Stimulated activated CD4-positive, alpha-beta T cell treated with anti-CD3 and anti-CD28 coated beads, Interleukin-12 subunit alpha, Interleukin-12 subunit beta, amount 100 ng/mL, for 4 hours (primary cell): ENCODE measurements at places on chromosomes 12 and 14.

- no peak for DNase-seq
Measured at GRCh38 chr12:52521568-52522266, 1.5 kb upstream of the KRT5 start.

DNA sequence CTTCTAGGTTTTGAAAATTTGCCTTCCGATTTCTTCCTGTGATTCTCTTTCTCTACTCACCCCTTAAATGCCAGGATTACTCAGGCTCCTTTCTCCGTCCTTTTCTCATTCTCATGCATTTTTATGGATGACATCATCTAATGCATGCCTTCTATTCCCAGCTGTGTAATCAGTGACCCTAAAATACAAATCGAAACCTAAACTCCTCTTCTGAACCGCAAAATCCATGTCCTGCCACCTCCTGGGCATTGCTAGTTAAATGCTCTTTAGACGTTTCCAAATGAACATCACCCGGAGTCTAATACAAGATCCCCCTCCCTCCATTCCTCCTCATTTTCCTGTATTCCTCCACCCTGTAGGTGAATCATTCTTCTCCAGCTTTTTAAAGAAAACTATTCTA is 1703.1 kb upstream of the FLRT2 start:
- DNase-seq: no peak

GRCh38 chr12:56724701-56724971 is 463 bp downstream of the NACA start:
- DNase-seq: no peak

GRCh38 chr12:47022296-47022695 is 57.1 kb upstream of the PCED1B start:
- no peak for DNase-seq

DNA sequence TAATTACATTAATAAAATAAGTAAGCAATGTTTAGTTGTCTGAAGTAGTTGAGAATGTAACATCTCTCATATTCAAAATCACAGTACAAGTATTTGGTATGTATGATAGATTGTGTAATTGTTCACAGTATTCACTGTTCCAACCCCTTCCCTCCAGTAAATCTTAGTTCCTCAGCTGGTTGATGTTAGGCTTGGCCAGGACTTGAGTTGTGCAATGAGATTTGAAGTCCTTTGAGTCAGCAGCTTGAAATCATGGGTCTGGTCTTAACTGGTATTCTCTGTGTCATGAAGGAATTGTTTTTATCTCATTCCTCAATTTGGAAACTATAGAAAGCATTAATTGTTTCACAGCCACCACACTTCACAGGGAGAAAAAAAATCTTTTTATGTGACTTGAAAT is 477.1 kb downstream of the FSCB start:
- DNase-seq: no peak

DNA sequence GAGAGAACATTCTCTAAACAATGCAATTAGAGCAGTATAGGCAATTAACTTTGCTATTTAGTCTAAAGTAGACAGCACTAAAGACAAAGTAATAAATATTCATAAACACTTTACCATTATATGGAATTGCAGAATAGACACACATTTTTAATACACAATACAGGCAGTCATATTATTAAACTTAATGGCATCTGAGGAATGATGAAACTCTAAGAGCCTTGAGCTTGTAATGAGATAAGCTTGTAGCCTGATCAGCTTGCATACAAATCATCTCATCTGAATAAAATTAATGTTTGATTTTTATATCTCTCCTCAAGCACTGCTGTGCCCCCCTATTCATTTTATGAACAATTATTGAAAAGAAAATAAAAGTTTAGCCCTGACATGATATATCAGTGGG is 107.6 kb downstream of the MGAT4C start:
- no peak for DNase-seq

DNA sequence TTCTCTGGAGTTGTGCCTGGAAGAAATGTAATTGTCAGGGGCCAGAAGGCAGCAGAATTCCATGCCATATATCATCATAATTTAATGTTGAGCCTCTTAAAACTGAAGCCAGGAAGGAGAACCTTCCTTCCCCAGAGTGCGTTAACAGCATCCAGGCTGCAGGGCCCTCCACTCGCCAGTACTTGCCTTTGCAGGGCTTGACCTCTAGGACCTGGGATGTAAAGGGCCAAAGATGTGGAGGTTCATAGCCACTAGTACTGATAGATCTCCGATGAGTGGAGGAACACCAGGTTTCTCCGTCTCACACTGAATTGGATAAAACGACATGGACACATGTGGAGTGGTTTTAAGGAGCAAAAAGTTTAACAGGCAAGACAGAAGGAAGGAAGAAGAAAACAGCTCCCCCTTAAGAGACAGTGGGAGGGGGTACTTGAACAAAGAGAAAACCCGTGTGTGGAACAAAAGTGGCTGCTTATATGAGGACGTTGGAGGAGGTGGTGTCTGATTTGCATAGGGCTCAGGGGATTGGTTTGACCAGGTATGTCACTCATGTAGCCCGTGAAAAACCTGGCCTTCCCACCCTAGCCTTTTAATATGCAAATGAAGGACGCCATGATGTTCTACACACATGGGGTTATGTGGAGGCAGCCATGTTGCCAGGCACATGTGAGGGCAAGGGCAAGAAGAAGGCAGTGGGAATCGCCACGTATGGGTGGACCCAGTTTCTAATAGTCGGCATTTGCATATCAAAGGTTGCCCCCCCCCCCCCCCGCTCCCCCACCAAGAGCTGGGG is 38.8 kb upstream of the WSCD2 start:
- DNase-seq: no peak

DNA sequence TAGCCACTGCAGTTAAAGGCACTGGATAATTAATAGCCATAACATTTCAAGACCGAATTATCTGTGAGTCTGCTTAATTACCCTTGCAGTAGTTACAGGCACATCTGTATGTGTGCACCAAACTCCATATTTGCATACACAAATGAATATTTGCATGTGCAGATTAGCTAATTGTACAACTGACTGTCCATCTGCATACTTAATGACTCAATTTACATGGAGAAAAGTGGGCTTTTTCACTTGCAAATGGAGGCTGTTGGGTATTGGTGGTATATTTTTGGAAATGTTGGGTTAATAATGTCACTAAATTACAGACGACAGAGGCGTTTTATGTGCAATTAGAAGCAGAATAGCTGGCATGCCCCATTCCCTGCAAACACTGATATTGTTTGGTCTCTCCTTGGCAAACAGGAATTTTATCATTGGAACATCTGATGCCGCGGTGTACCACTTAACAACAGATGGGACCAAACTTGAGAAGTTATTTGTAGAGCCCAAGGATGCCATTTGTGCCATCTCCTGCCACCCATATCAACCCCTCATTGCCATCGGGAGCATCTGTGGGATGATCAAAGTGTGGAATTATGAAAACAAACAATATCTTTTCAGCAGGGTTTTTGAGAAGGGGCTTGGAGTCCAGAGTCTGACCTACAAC is 39.6 kb downstream of the CFAP251 start:
- DNase-seq: no peak

DNA sequence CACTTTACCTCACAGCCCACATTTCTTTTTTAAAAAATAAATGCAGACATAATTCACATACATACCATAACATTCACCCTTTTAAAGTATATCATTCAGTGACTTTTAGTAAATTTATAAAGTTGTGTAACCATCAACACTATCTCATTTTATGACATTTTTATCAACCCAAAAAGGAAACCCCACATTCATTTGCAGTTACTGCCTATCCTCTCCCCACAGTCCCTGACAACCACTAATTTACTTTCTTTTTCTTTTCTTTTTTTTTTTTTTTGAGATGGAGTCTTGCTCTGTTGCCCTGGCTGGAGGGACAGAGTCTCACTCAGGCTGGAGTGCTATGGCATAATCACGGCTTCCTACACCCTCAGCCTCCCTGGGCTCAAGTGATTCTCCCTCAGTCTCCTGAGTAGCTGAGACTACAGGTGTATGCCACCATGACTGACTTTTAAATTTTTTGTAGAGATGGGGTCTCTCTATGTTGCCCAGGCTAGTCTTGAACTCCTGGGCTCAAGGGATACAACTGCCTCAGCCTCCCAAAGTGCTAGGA is 1.5 kb upstream of the EP400 start:
- DNase-seq: no peak

GRCh38 chr12:27253347-27253746 is 9.3 kb downstream of the STK38L start:
- DNase-seq: no peak

GRCh38 chr12:122048151-122048550 is 26.5 kb downstream of the BCL7A start:
- DNase-seq: no peak

DNA sequence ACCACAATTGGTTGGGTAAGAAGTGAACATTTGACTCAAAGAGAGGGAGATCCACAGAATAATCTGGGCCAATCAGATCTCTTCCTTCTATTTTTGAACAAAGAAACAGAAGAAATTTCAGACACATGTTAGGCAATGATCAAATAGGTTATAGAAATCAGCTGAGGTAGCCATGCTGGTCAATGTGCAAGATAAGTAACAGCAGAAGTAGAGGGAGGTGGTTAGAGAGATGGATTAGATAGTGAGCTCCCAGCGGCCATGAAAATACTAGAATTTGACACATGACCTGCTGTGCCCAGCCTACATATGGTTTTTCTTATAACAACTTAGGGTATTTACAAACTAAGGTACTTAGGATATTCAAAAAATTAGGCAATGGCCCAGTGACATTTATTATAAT is 230.9 kb upstream of the ARID2 start:
- no peak for DNase-seq

DNA sequence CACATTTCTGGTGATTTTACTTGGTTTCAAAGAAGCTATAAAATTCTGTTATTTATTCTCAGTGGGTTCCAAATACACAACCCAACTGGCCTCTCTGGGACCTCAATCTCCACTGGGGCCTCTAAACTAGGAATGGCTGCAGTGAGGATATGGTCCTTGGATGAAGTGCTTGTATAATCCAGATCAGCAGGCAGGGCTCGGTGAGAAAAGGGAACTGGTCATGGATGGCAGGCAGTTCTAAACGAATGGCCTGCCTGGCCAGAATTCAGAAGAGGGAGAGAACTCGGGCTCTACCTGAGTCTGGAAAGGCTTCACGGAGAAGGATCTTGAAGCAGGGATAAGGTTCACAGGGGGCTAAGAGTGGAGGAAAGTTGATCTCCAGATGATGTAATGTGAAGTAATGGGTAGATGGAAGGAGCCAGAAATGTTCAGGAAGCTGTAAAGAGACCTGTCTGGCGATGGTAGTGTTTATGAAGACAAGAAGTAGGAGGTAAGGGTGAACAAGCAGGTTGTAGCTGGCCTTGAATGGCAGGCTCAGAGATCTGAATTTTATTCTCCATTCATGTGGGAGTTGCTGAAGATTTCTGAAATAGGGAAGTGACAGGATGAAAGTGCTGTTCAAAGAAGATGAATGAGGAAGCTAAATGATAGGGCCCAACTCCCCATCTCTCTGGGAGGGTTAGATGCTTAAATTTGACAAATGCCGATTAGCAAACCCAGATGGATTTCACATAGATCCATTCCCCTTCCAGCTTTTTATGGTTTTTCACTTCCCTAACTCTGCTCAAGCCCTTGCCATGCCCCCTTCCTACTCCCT is 31.5 kb upstream of the ANO6 start:
- no peak for DNase-seq

DNA sequence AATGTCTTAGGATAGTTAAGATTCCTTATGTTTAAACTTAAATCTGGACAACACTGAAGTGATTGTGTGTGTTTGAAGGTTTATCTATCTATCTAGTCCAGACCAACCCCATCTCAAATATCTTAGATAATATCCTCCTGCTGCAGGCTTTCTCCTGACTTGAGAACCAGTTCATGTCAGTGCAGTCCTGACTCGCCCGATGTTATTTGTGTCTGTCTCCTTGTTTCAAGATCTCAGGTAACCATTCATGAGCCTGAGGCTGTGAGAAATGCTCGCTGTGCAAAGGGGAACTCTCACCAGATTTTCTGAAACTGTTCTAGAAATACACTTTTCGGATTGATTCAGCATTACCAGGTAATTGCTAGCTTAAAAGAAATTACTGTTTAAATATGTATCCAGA is 356.2 kb downstream of the SNAPC1 start:
- DNase-seq: no peak

DNA sequence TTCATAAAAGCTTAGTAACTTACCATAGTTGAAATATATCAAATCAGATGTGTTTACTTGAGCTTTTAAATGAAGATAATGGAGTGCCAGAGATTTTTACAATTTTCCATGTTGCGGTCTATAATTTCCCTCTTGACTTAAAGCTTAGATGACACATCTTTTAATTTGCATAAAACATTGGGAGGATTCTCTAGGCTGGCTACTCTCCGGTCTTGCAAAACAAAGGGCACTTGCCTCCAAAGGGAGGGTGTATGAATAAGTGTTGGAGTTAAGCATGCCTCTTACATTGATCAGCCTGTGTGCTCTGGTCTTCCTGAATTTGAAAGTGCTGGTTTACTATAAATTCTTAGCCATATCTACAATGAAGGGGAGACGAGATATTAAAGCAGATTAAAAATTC is 336.4 kb upstream of the NAV3 start:
- no peak for DNase-seq

- DNase-seq: peak; percentile 80
Measured at GRCh38 chr14:99271951-99272631, at the start of gene BCL11B. Gene BCL11B (minus strand): TSS chr14:99272197. CDS start chr14:99271218, 979 bp downstream.

DNA sequence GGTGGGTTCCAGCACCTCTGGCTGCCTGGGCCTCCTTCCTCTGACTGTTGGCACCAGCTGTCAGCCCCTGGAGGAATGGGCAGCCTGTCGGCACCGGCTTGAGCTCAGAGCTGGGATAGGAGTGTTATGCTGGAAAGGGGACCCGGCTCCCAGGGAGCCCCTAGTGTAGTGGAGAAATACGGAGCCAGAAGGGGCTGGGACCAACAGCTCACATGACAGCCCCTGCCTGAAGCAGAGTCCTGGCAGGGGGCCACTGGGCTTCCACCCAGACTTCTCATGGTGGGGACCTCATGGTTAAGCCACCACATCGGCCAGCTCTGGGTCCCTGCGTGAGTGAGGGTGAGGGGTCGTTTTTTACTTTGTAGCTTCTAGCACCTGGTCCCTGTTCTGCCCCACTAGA is 174.5 kb downstream of the TSPAN9 start:
- DNase-seq: no peak

DNA sequence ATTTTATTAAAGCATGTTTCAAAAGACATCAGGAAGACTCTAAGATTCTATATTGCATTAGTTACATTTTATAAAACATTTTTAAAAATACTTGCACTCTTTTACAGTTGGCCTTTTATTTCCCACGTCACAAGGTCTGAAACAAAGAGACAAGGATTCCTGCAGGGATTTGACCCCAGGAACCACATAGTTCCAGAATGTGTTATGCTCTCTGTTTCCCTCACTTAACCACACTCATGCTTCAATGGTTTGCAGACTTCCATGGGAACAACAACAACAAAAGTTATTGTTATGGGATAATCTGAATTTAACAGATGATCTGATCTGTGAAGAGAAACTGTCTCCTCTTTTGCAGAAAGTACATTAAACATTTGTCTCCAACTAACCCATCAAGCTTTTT is 104.3 kb upstream of the PPFIA2 start:
- DNase-seq: no peak

DNA sequence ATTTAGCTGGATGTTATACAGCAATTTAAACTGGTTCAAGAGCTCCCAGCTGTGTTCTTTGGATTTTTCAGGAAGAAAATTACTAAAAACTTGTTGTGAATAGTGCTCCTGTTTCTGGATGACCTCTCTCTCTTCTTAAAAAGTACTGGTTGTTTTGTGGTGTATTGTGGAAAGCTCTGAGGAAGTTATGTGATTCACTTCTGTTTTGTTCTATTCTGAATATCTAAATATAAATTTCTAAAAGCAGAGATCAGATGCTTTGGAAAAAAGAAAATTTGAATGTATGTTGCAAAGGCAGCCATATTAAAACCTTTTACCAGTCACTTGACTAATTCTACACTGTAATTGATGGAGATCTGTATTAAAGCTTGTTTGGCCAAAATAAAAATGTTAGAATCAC is 3.4 kb upstream of the C3AR1 start:
- no peak for DNase-seq
